ENCODE measurements at places on chromosomes 13 and 19. TPM values are rescaled to one million over a fixed set of nuclear protein-coding genes. Genes with fewer than 3 reads are reported as not detected.

DNA sequence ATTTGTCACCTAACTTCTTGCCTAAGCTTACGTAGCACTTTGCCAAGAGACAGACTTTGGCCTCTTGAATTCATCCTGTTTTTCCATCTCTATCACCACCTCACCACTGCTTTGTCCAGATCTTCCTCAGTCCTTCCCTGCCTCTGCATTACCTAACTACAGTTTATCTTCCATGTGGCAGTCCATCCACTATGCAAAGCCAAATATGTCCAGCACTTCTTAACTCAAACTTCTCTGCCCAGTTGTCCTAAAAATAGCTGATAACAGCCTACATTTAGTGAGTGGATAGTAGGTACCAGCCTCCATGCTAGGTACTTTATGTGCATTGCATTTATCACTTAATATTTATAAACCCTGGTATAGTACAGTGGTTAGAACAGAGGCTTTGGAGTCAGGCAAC is 111.4 kb downstream of the ZAR1L start:
- no peak for DNase-seq
- no peaks in the 10 kb centered on the region for H3K36me3 ChIP-seq
- no peaks in the 10 kb centered on the region for H3K4me1 ChIP-seq
- no peak overlapping the region for H3K27ac ChIP-seq
- no peaks in the 10 kb centered on the region for H3K27me3 ChIP-seq

DNA sequence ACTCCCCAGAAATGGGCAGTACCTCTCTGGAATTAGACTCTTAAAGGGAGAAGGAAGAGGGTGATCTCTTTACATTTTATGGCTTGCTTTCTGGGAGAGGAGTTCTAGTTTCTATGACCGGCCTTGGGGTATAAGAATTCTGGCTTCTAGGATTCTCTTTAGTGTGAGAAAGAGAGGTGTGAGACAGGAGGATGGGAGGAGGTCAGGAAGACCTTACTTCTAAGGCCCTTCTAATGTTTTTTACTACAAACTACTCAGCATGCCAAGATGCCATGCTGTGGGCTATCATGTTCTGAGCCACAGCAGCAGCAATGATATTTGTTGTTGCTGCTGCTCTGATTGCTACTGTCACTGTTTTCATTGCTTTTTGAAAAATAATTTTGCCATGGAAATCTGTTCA is 538.3 kb downstream of the SLITRK6 start:
- no peak overlapping the region for H3K27ac ChIP-seq
- H3K36me3 ChIP-seq, result no peaks in the 10 kb centered on the region
- H3K4me1 ChIP-seq, result no peaks in the 10 kb centered on the region
- DNase-seq, result no peak

DNA sequence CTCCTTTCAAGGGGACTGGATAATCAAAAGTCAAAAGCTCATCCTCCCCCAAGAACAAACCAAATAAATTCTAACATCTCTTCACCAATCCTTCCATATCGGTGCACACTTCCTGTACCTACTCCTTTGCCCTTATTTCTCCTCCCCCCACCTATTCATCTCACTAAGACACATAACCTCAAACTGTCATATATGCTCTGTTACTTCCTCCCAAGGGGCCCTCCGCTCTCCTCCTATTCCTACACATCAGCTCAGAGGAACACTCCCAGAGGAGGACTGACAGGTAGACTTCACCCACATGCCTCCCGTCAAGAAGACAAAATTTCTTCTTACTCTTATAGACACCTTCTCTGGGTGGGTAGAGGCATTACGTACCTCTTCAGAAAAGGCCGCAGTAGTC is 48.1 kb downstream of the ZNF93 start:
- no peaks in the 10 kb centered on the region for H3K4me1 ChIP-seq
- DNase-seq, result no peak
- no peak overlapping the region for H3K4me3 ChIP-seq
- no peaks in the 10 kb centered on the region for H3K27me3 ChIP-seq
- peaks cover 2% of the 10 kb centered on the region for H3K36me3 ChIP-seq
- no peak overlapping the region for H3K27ac ChIP-seq

- no peak overlapping the region for H3K4me3 ChIP-seq
- no peaks in the 10 kb centered on the region for H3K36me3 ChIP-seq
- no peaks in the 10 kb centered on the region for H3K4me1 ChIP-seq
- H3K27me3 ChIP-seq, result peaks cover 7% of the 10 kb centered on the region
- no peak overlapping the region for H3K27ac ChIP-seq
These were observed 30.9 kb upstream of the KCTD12 start for GRCh38 chr13:76917095-76917494.

DNA sequence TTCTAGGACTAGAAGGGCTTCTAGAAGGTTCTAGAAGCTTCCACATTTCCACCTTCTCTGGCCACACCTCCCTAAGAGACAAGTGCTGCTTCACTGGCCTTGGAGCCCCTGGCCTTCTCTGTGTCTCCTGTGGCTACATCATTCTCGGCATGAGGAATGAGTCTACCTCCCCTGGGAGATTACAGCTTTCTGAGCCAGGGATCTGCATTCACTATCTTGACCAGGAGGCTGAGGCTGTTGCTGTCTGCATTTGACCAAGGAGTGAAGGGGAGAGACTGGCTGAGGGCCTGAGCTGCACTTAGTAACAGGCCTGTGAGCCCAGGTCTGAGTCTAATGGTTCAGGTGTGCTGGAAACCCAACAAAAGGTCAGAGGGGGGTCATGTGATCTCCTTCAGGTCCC is 5.3 kb downstream of the CPAMD8 start:
- H3K4me1 ChIP-seq, result no peaks in the 10 kb centered on the region
- no peak overlapping the region for H3K4me3 ChIP-seq
- peaks cover 25% of the 10 kb centered on the region for H3K27me3 ChIP-seq
- H3K27ac ChIP-seq, result no peak overlapping the region

DNA sequence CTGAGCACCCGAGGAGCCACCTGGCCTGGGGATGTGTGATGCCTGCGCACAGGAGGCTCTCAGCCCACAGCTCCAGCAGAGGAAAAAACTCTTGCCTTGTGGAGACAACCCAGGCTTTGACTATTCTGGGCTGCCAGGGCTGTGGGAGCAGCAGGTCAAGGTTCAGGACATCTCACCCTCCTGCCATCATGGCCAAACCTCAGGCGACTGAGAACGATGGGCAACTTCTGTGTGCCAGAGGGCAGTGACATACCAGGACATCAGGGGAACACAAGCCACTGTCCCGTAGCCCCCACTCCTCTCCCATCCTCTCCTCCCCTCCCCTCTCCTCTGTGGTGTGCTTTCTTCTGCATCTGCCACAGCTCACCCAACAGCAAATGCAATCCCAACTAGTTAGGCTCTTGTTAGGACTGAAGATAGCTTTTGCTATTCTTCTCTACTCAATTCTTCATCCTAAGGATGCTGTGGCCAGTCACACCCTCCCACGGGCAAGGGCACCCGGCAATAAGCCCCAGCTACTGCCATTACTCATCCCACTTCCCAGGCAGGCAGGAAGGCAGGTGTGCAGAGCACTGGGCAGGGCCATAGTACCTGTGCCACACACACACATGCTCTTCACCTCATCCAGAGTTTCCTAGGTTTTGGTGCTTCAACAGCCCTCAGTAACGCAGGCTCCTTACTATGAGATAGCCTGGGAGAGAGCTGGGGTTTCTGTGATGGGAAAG is 16.8 kb downstream of the ELL start:
- no peaks in the 10 kb centered on the region for H3K27me3 ChIP-seq
- H3K4me1 ChIP-seq, result peaks cover 85% of the 10 kb centered on the region
- H3K4me3 ChIP-seq, result no peak overlapping the region
- peak overlapping the region; percentile 91 for H3K27ac ChIP-seq
- no peaks in the 10 kb centered on the region for H3K36me3 ChIP-seq
- DNase-seq, result no peak

DNA sequence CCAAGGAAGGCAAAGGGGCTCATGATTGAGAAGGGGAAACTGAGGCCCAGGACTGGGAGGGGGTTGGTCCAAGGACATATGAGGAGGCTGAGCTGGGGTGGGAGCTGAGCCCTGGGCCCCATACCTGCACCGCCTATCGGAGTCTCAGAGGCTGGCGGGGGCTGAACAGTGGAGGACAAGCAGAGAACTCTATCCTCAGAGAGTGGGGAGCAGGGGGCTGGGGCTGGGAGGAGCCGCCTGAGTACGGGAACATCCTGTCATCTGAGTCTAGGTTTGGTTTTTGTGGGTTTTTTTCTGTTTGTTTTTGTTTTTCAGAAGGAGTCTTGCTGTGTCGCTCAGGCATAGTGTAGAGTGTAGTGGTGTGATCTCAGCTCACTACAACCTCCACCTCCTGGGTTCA is 6.2 kb downstream of the ARRDC2 start:
- H3K27ac ChIP-seq, result peak overlapping the region; percentile 98
- no peaks in the 10 kb centered on the region for H3K27me3 ChIP-seq
- peaks cover 52% of the 10 kb centered on the region for H3K36me3 ChIP-seq
- H3K4me1 ChIP-seq, result peaks cover 62% of the 10 kb centered on the region
- DNase-seq, result peak; percentile 72

- no peak overlapping the region for H3K4me3 ChIP-seq
- peaks cover 16% of the 10 kb centered on the region for H3K27me3 ChIP-seq
These were observed 23.1 kb downstream of the SIGLEC5 start for GRCh38 chr19:51607077-51607476.

DNA sequence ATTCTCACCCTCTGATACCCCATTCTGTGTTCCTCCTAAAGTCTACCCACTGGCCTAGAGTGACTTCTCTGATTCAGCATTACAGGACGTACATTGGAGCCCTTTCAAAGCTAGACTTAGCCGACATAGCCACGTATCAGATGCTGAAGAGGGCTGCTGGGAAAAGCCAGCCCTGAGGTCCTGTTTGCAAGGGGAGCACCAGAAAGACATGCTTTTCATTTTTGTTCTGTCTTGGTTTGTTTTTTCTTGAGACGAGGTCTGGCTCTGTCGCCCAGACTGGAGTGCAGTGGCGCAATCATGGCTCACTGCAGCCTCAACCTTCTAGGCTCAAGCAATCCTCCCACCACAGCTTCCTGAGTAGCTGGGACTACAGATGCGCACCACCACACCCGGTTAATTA is 6.3 kb upstream of the ZSWIM4 start:
- H3K4me1 ChIP-seq, result peaks cover 42% of the 10 kb centered on the region
- DNase-seq, result peak; percentile 57
- H3K27me3 ChIP-seq, result no peaks in the 10 kb centered on the region
- H3K27ac ChIP-seq, result peak overlapping the region; percentile 98

- no peaks in the 10 kb centered on the region for H3K27me3 ChIP-seq
- H3K27ac ChIP-seq, result no peak overlapping the region
- peaks cover 13% of the 10 kb centered on the region for H3K36me3 ChIP-seq
These were observed 8.2 kb downstream of the ETFB start for GRCh38 chr19:51357952-51358351.

GRCh38 chr13:23671377-23671776 is 101.2 kb downstream of the TNFRSF19 start:
- H3K36me3 ChIP-seq, result no peaks in the 10 kb centered on the region
- peaks cover 23% of the 10 kb centered on the region for H3K27me3 ChIP-seq
- H3K27ac ChIP-seq, result no peak overlapping the region
- H3K4me1 ChIP-seq, result no peaks in the 10 kb centered on the region

Gene ICAM4
- total RNA-seq, result 1.8 TPM

Gene ZNF586
- total RNA-seq, result 28.4 TPM

Gene SULT2A1
- total RNA-seq, result not detected

Gene KLK13
- total RNA-seq, result not detected

Gene CYP2S1
- 0.17 TPM for total RNA-seq

All from activated CD4-positive, alpha-beta T cell treated with anti-CD3 and anti-CD28 coated beads, Interleukin-2, amount 10 ng/mL, durations not matched to agents 7 days and 5 days (primary cell).